Tibial nerve (tissue), 4 donors: ENCODE measurements at places on chromosomes 1 and 21. TPM values are rescaled to one million over a fixed set of nuclear protein-coding genes. Genes with fewer than 3 reads are reported as not detected.

Gene DARS2
- 11.4 TPM for total RNA-seq

Gene TSPEAR
- total RNA-seq = not detected

Gene PM20D1
- 0.87 TPM for total RNA-seq

Gene PGLYRP3
- not detected for total RNA-seq

Gene IL22RA1
- total RNA-seq = not detected

- DNase-seq = no peak
Observed at GRCh38 chr1:168799927-168800605, 71.1 kb upstream of the DPT start.

DNA sequence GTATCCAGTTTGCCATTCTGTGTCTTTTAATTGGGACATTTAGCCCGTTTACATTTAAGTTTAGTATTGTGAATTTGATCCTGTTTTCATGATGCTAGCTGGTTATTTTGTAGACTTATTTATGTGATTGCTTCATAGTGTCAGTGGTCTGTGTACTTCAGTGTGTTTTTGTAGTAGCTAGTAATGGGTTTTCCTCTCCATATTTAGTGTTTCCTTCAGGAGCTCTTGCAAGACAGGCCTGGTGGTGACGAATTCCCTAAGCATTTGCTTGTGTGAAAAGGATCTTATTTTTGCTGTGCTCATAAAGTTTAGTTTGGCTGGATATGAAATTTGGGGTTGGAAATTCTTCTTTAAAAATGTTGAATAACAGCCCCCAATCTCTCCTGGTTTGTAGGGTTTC is 69.2 kb upstream of the PDC start:
- no peak for DNase-seq

GRCh38 chr1:163528710-163529348 is 207.1 kb downstream of the NUF2 start:
- no peak for DNase-seq

DNA sequence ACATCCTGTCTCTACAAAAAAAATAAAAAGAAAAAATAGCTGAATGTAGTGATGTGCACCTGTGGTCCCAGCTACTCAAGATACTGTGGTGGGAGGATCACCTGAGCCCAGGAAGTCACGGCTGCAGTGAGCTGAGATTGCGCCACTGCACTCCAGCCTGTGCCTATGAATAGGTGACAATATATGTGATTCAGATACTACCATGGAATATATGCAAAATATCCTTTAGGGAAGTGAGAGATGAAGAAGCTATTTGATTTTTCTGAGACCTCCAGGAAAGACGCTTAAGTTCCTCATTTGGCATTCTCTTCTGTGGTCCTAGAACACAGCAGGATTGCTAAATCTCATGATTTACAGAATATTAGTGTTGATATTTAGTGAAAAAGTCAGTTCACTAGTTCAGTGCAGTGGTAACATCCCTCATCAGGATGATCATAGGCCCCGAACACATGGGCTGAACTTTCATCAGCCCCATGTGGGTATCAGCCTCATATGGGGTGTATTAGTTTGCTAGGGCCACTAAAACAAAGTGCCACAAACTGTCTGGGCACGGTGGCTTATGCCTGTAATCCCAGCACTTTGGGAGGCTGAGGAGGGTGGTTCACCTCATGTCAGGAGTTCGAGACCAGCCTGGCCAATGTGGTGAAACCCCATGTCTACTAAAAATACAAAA is 6.0 kb upstream of the VASH2 start:
- no peak for DNase-seq

DNA sequence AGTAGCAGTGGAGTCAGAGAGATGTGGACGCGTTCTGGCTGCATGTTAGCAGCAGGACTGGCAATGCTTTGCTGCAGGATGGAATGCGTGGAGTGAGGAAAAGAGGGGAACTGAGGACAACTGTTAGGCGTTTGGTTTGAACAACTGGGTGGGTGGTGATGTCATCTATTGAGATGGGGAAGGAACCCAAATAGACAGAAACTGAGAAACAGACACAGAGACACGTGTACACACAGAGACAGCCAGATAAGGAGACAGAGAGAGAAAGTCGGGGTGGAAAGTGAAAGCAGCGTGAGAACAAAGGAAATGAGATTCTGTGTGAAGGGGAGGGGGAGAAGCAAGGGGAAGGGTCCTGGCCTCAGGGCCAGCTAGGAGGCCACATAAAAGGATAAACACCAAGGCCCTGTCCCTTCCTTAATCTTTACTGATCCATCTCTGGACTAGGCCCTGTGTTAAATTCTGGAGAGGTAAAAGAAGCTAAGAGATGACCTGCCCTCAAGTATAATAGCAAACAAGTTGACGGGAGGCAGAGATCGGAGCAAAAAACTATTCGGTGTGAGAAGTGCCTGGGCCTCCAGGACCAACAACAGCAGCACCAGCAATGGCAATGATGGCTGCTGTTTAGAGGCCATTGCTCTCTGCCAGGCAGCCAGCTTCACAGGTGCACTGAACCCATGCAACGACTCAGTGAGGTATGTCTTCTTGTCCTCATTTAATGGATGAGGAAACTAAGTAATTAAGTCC is 31.6 kb downstream of the VWA5B1 start:
- DNase-seq = no peak

- DNase-seq = no peak
Observed at GRCh38 chr1:116096013-116096618, 15.1 kb upstream of the MAB21L3 start.

DNA sequence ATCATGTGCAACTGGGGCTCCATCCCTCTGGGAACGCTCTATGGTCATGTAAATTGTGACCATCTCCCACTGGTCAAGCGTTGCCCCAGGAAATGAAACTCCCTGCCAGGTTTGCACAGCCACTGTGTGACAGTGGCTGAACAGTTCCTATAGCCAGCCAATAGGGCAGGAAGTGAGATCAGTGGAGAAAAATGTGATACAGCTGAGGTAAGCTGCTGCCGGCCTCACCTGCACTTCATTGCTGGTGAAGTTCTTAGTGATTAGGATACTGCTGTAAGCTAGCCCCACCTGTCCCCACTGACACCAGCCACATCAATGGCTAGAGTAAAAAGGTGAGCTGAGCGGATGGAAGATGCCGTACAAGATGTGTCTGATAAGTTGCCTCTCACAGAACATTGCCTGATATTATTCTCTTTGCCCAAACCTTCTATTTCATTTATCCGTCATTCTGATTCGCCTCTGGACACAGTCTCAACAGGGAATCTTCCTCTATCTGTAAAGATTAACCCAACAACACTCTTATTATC is 38.4 kb upstream of the CDC42BPA start:
- no peak for DNase-seq

DNA sequence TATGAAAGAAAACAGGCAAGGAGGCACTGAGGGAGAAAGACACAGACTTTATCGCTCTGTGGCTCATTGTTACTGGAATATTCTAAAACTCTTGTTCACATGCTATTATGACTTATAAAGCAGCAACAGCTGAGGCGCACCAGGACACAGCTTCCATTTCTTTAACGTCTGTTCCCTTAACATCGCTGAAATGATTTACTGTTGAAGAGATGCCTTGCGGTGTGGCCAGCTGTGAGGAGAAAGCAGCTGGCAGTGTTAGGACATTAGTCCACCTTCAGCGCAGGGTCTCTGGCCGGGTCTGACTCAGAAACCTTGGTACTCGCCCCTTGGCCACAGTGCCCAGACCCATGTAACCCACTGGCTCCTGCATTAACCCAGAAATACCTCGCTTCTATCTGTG is 3.1 kb upstream of the PER3 start:
- DNase-seq = no peak

DNA sequence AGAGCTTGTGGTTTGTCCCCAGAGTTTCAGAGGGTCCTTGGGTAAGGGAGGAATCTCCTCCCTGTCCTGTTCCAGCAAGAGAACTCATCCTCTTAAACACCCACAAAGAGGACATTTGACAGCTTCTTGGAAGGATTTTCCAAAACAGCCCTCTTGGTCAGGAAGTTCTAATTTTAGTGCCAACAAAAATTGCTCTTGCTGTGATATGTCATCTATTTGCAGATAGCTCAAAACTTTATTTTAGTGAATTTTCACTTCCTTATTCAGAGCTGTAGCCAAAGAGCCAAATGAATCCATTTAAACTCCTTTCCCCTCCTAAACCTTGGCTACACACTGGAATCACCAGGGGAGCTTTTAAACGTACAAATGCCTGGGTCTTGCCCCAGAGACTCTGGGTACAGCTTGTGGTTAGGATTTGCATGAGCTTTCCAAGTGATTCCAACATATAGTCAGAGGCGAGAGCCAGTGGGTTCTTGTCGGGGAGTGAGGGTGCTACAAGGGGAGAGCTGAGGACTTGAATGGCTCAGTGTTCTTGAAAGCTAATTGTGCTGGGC is 11.8 kb upstream of the RASSF5 start:
- no peak for DNase-seq

GRCh38 chr1:24127801-24128363 is 15.1 kb downstream of the IL22RA1 start:
- DNase-seq = no peak
